Activated naive CD8-positive, alpha-beta T cell treated with anti-CD3 and anti-CD28 coated beads for 36 hours (primary cell): ENCODE measurements at places on chromosomes 16 and 17. TPM values are rescaled to one million over a fixed set of nuclear protein-coding genes. Genes with fewer than 3 reads are reported as not detected.
A peak's percentile ranks its signal among the peaks of the same experiment; 100 is the strongest.

The ENO3 gene
- 30.7 TPM for total RNA-seq

The ATP6V0D1 gene
- total RNA-seq, result 33.0 TPM

The PPP1R27 gene
- total RNA-seq, result not detected

The HOXB3 gene
- 1.4 TPM for total RNA-seq

DNA sequence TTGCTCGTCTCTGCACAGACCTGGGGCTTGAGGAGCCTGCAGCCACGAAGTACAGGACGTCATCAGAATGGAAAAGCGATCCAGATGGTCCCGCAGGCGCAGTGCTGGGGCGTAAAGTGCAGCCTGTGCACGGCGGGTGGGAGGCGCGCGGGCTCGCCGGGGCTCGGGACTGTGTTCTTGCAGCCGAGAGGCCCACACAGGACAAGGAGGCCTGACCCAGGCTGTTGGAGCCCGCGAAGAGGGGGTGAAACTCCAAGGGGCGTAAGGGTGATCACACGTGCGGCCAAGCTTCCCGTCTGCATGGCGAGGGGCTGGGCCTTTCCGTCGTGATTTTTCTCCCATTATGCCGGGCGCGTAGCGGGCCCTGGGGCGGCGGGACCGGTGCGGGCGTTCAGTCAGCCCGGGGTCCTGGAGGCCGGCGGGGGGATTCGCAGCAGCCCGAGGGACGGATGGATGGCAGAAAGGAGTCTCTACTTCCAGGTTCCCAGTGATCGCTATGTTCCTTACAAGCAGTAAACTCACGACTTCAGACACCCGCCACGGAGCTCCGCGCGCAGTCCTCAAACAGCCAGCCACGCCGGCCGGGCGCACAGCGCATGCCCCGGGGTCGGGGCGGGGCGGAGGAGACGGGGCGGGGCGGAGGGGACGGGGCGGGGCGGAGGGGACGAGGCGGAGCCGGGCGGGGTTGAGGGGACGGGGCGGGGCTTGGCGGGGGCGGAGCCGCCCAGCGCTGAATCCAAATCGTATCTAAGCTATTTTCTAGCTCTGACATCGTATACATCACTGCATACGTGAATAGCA lies 141.0 kb upstream of the KCNJ18 start:
- peak; percentile 79 for DNase-seq

GRCh38 chr17:6323626-6324356 lies 111.1 kb downstream of the AIPL1 start:
- no peak for DNase-seq

The HES7 gene
- 1.9 TPM for total RNA-seq

The PARD6A gene
- 7.8 TPM for total RNA-seq

The SLC5A11 gene
- total RNA-seq, result not detected

The ZACN gene
- total RNA-seq, result 3.7 TPM

DNA sequence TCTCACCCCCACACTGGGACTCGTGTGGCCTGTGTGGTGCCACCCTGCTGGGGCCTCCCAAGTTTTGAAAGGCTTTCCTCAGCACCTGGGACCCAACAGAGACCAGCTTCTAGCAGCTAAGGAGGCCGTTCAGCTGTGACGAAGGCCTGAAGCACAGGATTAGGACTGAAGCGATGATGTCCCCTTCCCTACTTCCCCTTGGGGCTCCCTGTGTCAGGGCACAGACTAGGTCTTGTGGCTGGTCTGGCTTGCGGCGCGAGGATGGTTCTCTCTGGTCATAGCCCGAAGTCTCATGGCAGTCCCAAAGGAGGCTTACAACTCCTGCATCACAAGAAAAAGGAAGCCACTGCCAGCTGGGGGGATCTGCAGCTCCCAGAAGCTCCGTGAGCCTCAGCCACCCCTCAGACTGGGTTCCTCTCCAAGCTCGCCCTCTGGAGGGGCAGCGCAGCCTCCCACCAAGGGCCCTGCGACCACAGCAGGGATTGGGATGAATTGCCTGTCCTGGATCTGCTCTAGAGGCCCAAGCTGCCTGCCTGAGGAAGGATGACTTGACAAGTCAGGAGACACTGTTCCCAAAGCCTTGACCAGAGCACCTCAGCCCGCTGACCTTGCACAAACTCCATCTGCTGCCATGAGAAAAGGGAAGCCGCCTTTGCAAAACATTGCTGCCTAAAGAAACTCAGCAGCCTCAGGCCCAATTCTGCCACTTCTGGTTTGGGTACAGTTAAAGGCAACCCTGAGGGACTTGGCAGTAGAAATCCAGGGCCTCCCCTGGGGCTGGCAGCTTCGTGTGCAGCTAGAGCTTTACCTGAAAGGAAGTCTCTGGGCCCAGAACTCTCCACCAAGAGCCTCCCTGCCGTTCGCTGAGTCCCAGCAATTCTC lies 27.4 kb downstream of the STH start:
- no peak for DNase-seq
